ENCODE measurements at places on chromosomes 6 and 20. TPM values are rescaled to one million over a fixed set of nuclear protein-coding genes. Genes with fewer than 3 reads are reported as not detected.

DNA sequence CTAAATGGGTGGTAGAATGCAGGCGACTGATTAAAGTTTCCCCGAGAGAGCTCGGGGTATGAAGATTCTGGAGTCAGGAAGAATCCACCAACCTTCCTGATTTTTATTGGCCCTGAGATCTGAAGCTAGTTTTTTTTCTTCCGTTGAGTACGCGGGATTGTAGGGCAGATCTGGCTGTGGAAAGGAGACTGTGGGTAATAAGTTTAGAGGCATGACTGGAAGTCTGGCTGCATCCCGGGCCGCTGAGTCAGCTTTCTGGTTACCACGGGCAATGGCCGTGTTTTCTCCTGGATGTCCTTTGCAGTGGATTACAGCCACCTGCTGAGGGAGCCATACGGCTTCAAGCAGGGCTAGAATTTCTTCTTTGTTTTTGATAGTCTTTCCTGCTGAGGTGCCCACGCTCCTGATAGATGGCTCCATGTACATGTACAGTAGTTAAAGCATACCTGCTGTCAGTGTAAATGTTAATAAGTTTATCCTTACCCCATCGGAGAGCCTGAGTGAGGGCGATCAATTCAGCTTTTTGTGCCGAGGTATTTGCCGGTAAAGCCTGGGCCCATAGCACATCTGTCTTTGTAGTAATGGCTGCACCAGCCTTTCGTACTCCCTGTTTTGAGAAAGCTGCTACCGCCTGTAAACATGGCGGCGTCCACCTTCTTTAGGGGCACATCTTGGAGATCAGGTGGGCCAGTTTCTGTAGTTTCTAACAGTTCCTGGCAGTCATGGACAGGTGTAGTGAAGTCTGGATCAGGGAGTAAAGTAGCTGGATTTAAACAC, 154.0 kb downstream of the TRIM27 start:
- DNase-seq = peak; percentile 2
- no peaks in the 10 kb centered on the region for H3K4me1 ChIP-seq
- H3K27me3 ChIP-seq = no peaks in the 10 kb centered on the region

GRCh38 chr6:4780360-4780812, 4.2 kb downstream of the CDYL start:
- H3K27ac ChIP-seq = no peak overlapping the region
- no peak for DNase-seq
- peaks cover 6% of the 10 kb centered on the region for H3K36me3 ChIP-seq
- no peak overlapping the region for H3K4me3 ChIP-seq
- H3K27me3 ChIP-seq = no peaks in the 10 kb centered on the region

DNA sequence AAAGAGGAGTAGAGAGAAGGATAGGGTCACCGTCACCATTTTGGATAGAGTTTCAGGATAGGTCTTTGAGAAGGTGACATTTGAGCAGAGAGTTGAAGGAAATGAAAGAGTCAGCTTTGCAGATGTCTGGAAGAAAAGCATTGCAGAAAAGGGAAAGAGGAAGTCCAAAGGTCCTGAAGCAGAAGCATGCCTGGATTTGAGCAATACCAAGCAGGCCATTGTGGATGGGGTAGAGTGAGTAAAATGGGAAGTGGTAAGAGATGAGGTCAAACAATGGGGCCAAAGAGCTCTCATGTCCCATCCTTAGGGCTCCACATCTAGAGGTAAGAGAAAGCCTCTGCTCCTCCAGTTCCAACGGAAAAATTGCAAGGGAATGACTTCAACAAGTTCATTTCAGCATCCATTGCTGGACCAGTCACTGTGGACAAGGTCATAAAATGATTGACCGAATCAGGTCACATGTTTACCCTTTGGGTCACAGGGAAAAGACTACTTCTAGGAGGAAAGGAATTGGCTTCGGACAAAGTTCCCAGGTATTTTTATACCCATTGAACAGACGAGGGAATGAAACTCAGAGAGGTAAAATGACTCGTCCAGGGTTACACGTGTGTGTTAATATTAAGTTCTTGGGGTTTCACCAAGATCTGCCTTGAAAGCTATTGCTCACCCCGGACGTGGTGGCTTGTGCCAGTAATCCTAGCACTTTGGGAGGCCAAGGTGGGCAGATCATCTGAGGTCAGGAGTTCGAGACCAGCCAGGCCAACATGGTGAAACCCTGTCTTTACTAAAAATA, 6.6 kb upstream of the SAMHD1 start:
- H3K4me3 ChIP-seq = no peak overlapping the region
- DNase-seq = no peak
- no peaks in the 10 kb centered on the region for H3K4me1 ChIP-seq
- no peaks in the 10 kb centered on the region for H3K27me3 ChIP-seq
- no peaks in the 10 kb centered on the region for H3K36me3 ChIP-seq

DNA sequence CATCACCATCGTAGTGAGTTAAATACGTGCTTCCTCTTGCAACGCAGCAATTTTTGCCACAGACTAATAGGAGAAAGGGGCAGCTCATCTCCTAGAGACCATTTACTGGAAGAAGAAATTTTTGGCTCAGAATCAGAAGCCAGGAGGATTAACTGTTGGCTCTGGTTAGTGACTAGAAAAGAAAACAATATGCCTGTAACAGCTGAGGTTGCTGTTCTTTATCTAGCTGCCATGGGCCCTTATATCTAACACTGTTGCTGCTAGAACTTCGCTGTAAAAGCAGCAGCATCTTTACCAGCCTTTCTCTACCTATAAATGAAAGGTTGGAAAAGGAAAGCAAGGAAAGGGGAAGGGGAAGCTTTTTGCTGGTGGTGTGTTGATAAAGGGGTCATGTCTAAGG, 65.9 kb downstream of the FAM135A start:
- H3K4me1 ChIP-seq = peaks cover 12% of the 10 kb centered on the region
- peak overlapping the region; percentile 19 for H3K27ac ChIP-seq
- peak; percentile 76 for DNase-seq
- no peaks in the 10 kb centered on the region for H3K27me3 ChIP-seq
- no peak overlapping the region for H3K4me3 ChIP-seq
- H3K36me3 ChIP-seq = peaks cover 31% of the 10 kb centered on the region

GRCh38 chr6:24126586-24127192, 674 bp downstream of the NRSN1 start:
- H3K36me3 ChIP-seq = no peaks in the 10 kb centered on the region
- H3K27ac ChIP-seq = no peak overlapping the region
- no peaks in the 10 kb centered on the region for H3K27me3 ChIP-seq
- peak; percentile 25 for DNase-seq

The ENPP3 gene
- total RNA-seq = 0.05 TPM

The NQO2 gene
- 17.5 TPM for total RNA-seq

Data from SJCRH30 (cell line).